T-helper 1 cell (primary cell): ENCODE measurements at places on chromosomes 7 and 10.

DNA sequence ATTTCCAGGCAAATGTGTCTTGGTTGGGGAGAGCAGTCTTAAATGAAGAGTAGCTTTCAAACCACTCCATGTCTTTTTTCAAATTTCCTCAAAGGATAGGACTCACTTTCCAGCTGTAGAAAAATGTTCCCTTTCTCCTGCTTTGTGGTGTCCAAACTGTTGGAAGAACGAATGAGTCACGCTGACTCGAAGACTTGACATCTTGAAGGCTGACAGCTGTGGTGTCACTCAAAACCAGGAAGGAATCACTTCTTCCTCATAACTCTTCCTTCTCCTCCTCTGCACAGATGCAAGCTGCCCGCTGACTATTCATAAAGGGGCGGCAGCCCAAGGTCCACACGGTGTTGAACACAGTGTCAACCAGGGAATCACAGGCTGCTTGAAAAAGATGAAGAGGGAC lies 19.2 kb downstream of the PLA2G12B start:
- no peak for DNase-seq

DNA sequence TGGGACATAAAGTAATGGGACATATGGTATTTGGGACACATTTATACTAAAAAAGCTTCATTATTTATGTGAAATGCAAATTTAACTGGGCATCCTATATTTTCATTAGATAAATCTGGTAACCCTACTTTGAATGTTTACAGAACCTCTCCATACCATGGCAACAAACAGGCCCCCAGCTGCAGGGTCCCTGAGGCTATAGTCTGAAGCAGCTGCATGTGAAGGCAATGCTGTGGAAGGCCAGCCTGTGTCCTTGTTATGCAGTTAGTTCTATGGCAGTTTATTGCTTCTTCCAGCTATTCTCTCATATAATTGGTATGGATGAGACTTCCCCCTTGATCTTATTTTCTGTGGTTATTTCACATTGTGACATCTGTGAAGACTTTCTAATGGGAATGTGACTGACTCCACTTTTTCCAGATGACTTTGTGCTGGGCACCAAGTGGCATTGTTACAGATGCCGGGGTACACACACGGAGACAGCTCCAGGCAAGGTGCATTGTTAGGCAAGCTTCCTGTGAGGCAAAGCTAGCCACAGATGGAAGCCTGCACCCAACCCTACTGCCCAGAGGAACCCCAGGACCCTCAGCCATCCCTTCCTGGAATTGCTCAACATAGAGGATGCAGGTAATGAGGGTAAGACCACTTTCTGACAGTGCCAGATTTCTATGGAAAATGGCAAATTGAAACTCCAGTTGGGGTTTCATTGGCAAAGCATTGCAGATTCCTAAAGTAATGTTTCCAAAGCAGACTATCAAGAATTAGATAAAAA lies 49.5 kb upstream of the ADAM12 start:
- DNase-seq, result no peak

- no peak for DNase-seq
Observed at GRCh38 chr7:19377611-19378344, 232.6 kb upstream of the FERD3L start.

- no peak for DNase-seq
Observed at GRCh38 chr10:70417568-70417967, 13.6 kb downstream of the EIF4EBP2 start.

- DNase-seq, result no peak
Observed at GRCh38 chr7:1160670-1161021, 650 bp upstream of the ZFAND2A start.

DNA sequence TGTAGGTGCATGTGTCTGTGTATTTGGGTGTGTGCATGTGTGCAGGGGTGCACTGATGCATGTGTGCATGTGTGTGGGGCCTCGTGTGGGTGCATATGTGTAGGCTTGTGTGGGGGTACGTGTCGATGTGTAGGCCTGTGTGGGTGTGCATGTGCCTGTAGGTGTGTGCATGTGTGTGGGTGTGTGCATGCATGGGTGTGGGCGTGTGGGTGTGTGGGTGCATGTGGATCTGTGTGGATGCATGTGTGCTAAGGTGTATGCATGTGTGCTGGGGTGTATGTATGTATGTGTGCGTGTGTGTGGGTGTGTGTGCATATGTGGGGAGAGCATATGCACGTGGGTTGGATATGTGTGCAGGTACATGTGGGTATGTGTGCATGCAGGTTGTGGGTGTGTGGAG lies 73.2 kb downstream of the NKX6-2 start:
- no peak for DNase-seq

DNA sequence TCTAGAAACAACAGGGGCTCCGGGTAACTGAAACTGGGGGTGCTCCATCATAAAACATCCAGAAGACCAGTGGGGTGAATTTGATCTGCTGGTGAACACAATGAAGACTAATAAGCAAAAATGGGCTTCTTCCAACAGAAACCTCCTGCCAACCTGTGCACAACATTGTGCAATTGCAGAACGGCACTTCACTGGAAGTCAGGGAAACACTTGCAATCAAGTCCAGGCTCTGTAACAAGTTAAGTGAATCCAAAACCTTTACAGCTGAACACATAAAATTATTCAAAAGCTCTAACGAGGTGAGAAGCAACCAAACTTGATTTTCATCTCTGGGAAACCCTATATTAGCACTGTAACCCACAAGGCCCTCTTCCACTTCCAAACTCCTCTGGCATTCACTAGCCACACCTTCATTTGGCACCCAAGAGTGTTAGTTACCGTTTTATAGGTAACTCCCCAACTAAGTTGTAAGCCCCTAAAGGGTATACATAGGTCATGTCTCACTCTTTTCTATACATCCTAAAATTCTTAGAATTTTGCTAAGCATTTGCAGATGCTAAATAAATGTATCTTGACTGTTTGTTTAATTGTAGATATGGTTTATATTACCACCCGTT lies 22.0 kb downstream of the IMMP2L start:
- no peak for DNase-seq

DNA sequence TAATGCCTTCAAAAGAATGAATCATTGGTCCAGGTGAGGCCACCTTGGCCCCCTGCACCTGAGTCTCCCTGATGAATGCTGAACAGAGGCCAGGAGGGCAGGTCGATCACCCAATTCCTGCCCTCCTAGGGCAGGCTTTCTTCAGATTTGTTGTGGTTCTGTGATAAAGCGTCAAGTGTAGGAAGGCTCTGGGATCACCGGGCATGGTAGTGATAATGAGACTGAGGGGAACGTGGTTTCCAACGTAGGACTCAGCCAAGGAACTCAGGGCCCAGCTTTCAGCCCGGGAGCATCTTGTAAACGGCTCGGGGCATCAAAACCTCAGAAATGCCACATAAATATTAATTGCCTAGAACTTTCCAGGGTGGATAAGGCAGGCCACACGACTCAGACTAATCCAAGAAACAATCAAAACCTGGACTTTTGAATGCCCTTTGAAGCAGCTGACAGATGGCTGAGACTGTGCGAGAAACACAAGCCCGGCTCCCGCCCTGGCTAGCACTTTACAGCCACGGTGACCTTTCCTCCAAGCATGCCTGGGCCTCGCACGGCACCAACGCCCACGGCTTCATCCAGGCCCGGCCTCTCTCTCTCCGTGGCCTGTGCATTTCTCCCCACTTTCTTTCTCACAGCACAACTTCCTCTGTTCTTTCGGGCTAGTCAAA lies 239.3 kb upstream of the GRB10 start:
- no peak for DNase-seq

GRCh38 chr10:32348297-32349198 lies 1.6 kb upstream of the EPC1 start:
- DNase-seq, result no peak

DNA sequence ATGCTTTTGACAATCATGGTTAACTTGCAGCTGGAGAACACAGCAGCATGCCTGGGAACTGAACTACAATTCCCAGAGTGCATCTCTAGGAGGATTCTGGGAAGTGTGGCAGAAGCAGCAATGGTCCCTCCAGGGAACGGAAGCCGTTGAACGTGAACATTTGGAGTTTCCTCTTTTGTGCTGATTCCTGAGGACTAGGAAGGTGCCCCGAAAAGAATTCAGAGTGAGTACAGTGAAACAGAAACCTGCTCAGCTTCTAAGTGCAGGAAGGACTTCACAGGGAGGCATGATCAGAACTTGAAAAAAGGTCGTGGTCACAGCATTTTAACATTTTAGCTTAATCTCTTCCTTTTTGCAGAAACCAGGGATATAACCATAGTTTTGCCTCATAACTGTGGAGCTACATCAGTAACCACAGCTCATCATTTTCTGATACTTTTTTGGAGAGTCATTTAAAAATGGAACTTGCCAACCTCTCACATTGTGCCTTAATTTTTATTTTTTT lies at the start of gene NUDT13:
Gene NUDT13, plus strand, starts transcription at position 111 of the 505 bp plus-strand sequence. CDS start 3,911 bp downstream, outside the sequence.
- DNase-seq, result no peak

DNA sequence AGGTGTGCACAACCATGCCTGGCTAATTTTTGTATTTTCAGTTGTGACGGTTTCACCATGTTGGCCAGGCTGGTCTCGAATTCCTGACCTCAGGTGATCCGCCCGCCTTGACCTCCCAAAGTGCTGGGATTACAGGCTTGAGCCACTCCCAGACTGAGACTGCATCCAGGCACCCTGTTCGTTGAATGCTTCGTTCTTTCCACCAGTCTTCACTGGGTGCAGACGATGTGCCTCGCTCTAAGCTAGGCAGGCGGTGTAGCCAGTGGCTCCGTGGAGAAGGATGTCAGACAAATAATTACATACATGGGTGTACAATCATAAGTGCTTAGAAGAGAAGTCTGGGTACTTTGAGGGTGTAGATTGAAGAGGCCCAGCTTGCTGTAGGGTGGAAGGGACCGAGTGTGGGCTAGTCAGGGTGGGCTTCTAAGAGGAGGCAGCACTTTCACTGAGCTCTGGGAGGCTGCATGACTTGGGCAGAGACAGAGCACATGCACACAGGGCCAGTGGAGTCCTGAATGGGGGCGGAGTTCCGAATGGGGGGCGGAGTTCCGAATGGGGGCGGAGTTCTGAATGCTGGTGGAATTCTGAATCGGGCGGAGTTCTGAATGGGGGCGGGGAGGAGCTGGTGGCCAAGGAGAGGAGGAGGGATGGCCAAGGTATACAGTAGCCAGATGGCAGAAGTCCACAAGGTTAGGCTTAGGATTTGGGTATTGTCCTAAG lies 74.3 kb downstream of the COL26A1 start:
- DNase-seq, result no peak

GRCh38 chr10:73601486-73601921 lies 10.4 kb upstream of the USP54 start:
- DNase-seq, result no peak

DNA sequence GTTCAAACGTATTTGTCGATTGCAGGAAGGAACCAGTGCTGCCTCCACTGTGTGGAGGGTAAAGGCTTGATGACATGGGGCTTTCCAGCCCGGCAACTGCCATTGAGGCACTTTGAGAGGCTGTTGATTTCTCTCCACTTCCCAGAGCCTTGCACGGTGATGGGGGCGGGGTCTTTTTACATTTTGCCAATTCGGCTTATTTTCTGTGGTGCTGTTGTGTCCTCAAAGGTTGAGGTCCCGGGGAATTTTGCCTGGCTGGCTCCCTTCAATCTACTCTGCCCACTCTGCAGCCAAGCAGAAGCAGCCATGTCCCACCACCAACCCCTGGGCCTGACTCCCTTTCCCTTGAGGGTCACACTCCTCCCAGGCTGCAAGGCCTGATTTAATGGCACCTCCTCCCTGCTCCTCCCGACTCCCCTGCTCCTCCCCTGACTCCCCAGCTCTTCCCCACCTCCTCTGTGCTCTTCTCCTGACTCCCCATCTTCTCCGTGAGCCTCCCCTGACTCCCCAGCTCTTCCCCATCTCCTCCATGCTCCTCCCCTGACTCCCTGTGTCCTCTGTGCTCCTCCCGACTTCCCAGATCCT lies 39.0 kb downstream of the OAT start:
- no peak for DNase-seq
